ENCODE measurements at places on chromosomes 16 and 17.

GRCh38 chr16:728131-728889 lies 1.4 kb downstream of the HAGHL start:
- peak; percentile 44 for DNase-seq

- peak; percentile 69 for DNase-seq
These were observed 27.9 kb downstream of the MBTPS1 start for GRCh38 chr16:84088695-84089395.

GRCh38 chr16:68636064-68636560 lies 9.0 kb upstream of the CDH3 start:
- DNase-seq = no peak

DNA sequence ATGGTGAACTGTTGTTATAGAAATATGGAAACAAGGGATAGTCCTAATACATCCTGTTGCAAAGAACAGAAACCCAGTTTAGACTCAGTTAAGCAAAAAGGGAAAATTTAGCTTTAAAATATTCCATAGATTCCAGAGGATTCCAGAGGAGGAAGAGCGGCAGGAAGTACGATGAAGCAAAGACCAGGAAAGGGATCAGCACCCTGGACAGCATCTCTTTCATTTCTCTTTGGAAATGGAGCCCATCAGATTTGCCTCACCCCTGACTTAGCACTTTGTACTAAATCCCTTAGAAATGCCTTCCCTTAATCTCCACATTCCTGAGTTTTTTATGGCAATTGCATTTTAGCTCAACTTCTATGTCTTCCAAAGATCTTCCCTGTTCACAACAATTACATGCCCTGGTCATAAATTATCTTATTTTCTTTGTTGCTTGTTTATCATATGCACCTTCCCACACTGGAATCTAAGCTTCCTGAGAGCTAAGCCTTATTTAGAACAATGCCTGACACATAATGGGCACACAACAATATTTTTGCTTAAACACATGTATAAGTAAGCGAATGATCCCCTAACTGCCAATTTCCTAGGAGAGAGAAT lies 150.0 kb upstream of the RBFOX1 start:
- no peak for DNase-seq

GRCh38 chr17:68307443-68307842 lies 16.1 kb downstream of the ARSG start:
- no peak for DNase-seq
